Fibroblast of lung (primary cell): ENCODE measurements at places on chromosomes 2 and 18. TPM values are rescaled to one million over a fixed set of nuclear protein-coding genes. Genes with fewer than 3 reads are reported as not detected.

Gene ASPRV1
- polyA plus RNA-seq, result 0.08 and 0.10 TPM in 2 replicates

Gene FER1L5
- polyA plus RNA-seq, result 0.16 and 0.24 TPM in 2 replicates

Gene ANKRD62
- polyA plus RNA-seq, result not detected in 2 replicates

Gene B3GNT7
- 0.01 and 0.06 TPM in 2 replicates for polyA plus RNA-seq

Gene CRYGD
- polyA plus RNA-seq, result not detected in 2 replicates

Gene MYO1B
- polyA plus RNA-seq, result 91.0 and 194 TPM in 2 replicates

Gene CNGA3
- polyA plus RNA-seq, result 0.03 TPM in 1 of 2 replicates, not detected in the other

Gene CFAP221
- polyA plus RNA-seq, result 0.07 TPM in 1 of 2 replicates, not detected in the other

Gene PPP4R3B
- polyA plus RNA-seq, result 24.5 and 27.5 TPM in 2 replicates

DNA sequence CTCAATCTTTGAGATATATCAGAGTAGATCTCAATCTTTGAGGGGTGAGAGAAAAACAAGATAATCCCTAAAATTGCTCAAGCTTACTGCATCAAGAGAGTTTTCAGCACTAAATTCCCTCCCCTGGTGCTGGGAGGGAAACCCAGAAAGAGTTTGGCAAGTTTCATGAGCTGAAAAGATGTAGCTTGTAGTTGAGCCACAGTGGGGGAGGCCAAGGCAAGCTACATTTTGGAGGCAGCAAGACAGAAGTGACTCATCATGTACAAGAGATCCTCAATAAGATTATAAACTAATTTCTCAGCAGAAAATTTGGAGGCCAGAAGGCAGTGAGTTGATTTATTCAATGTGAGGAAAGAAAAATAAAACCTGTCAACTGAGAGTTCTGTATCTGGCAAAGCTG is 308.2 kb downstream of the PIEZO2 start:
- peak; percentile 79 for DNase-seq

GRCh38 chr18:23627321-23627720 is 35.4 kb downstream of the ANKRD29 start:
- DNase-seq, result peak; percentile 91

GRCh38 chr2:29433128-29433527 is 317.9 kb downstream of the CLIP4 start:
- DNase-seq, result no peak

DNA sequence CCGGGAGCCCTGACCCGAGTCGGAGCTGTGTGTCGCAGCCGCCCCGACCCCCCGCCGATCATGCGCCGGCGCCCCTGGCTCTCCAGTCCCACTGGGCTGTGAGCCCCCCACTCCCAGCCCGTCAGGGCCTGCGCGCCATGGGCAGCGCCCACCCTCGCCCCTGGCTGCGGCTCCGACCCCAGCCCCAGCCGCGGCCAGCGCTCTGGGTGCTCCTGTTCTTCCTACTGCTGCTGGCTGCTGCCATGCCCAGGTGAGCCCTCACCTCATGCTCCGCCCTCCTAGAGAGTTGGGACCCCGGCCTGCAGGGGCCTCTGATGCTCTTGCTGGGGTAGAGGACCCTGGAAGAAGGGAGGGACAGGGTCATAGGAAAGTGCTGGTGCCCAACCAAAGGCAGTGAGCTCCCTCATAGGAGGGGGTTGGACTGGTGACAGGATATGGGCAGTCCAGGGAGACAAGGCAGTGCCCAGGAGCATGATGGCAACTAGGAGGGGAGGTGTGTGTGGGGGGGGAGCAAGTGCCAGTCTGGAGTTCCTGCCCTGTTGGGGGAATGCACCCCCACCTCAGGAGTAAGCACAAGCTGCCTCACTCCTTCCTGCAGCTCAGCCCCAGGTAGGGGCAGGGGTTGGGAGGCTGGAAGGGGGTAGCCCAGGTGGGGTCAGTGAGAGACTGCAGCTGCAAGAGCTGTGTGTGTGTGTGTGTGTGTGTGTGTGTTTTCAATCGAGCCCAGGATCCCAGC is 375 bp downstream of the WNT10A start:
- DNase-seq, result no peak

- no peak for DNase-seq
Measured at GRCh38 chr2:52844701-52845423, 922.7 kb upstream of the CHAC2 start.

GRCh38 chr2:178114462-178114861 is 2.2 kb downstream of the RBM45 start:
- no peak for DNase-seq

DNA sequence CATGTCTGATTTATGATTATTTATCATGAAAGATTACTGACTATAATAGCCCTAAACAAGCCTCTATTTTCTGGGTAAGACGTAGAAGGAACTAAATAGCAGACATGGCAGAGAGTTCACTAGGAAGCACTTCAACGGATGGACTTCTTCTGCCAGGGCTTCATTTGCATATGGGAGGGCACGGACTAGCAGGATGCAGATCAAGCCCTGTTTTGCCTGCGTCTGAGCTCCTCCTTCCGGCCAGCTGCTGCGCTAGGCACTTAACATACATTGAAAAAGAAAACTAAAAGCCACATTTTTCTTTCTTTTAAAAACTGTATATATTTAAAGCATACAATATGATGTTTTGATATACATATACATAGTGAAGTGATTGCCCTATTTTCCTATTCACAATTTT is 340.0 kb upstream of the MEX3C start:
- DNase-seq, result peak; percentile 8

- peak; percentile 41 for DNase-seq
Measured at GRCh38 chr2:219664944-219665343, 37.5 kb downstream of the SLC4A3 start.

GRCh38 chr2:85547859-85548607 is 9.1 kb downstream of the MAT2A start:
- DNase-seq, result no peak

GRCh38 chr2:241692448-241692847 is 5.8 kb upstream of the DTYMK start:
- DNase-seq, result peak; percentile 62

DNA sequence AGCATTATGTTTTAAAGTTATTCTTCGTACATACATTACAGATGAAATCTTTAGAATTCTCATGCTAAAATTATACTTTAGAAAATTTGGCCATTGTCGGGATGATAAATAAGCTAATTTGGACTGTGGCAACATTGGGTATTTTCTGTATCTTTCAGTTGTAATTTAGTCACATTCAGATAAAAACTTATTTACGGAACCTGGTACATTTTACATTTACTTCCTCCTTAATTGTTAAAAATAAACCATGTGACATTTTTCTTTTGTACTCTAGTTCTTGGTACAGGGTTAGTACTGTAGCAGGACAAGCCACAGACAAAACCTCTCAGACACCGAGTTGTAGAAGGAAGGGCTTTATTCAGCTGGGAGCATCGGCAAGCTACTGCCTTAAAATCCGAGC is 4.2 kb downstream of the CNDP2 start:
- no peak for DNase-seq

GRCh38 chr2:129478902-129479517 is 500.5 kb upstream of the RAB6C start:
- no peak for DNase-seq

- DNase-seq, result no peak
Measured at GRCh38 chr2:138718405-138718804, 61.8 kb downstream of the NXPH2 start.

DNA sequence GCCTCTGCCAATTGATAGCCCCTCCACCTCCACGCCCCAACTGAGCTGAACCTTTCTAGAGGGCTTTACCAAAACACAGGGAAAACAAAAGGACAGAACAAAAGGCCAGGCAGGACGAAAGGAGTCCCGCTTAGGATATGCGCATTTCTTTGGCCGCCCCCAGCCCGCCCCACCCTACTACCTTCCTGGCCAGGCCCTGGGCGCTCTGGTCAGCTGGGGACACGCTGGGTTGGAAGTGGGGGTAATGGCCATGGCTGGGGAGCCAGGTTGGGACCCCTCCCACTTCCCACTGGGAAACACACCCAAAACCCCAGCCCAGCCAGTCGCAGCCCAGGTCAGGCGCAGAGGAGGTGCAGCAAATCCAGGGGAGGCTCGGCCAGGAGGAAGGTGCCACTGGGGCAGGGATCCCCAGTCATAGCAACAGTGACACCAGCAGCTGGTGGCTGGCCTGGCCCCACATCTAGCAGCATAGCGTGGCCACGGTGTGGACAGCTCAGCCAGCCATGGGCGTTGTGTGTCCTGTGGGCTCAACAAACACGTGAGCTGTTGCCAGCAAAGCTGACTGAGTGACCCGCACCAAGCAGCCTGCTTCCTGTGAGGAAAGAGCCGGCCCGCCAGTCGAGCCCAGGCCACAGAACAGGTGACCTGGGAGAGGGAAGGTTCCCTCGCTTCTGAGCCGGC is 24.6 kb upstream of the B3GNT7 start:
- no peak for DNase-seq

DNA sequence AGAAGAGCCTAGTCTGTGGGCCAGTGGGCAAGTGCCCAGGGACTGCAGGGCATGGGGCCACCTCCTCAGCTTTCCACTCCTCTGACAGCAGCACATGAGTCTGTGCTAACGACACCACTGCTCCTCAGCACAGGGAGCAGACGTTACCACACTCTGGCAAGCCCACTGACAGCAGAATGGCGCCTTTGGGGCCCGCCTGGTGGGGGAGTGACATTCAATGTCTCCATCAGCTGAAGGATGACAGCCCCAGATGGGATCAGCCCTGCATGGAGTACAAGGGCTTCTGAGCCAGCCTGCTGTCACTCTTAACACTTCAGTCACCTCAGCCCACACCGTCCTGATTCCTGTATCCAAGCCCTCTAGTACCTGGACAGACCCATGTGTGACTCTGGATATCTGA is 149.4 kb upstream of the SMAD2 start:
- DNase-seq, result no peak

DNA sequence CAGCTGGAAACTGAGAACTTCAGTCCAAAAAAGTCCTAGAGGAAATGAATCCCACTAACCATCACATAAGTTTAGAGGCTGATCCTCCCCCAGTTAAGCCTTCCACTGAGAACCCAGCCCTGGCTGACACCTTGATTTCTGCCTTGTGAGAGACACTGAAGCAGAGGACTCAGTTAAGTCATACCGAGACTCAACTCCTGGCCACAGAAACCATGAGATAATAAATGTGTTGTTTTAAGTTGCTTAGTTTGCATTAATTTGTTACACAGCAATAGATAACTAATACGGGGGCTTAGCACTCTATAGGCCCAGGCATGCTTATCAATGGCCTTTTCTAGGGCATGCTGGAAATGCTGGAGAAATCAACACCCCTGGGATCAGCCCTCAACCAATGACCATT is 3.4 kb upstream of the ADD2 start:
- DNase-seq, result no peak

DNA sequence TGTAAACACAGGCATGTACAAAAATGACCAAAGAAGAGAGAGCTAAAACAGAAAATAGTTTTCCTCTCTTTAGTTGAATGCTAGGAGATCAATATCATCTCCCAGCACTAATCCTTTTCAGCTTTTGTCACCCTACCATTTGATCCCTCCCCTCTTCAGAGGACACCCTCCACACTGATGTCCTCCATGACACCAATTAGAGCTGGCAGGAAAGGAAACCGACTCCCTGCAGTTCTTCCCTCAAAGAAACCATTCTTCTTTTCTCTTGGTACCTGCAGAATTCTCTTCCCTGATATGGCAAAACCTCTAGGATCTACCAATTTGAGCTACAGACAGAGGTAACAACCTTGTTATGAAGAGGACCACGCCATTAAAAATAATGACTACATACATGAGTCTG is 5.3 kb downstream of the EPB41L3 start:
- DNase-seq, result no peak

DNA sequence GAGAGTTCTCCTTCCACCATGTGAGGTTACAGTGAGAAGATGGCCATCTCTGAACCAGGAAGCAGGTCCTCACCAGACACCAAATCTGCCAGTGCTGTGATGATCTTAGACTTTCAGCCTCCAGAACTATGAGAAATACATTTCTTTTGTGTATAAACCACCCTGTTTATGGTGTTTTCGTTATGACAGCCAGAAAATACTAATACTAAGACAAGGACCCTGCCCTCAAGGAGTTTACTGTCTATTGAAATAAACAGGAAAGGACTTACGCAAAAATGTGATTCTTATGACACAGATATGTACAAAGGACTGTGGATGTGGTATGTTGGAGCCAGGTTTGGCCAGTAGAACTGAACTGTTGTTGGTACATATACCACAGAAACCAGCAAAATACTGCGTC is 184.3 kb downstream of the MCFD2 start:
- DNase-seq, result no peak

GRCh38 chr2:109637749-109638570 is 23.8 kb downstream of the SOWAHC start:
- DNase-seq, result no peak

- peak; percentile 29 for DNase-seq
Measured at GRCh38 chr18:23918395-23919032, 96.0 kb upstream of the TTC39C start.

DNA sequence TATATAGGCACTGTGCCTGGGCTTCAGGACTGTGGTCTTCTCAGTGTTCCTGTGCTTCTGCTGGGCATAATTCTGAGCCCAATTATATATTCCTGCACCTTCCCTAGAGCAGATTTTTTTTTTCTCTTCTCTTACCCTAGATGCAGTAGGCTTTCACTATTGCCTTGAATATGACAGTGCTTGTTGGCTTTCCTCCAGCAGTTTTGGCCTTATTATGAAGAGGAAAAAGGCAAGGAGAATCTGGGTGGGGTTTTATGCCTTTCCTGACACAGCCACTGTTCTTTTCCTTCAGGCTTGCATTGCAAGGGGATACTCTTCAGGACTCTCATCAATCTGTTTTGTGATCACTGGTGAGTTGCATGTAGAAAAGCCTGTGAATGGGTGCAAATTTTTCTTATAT is 221.9 kb upstream of the CELF4 start:
- no peak for DNase-seq

DNA sequence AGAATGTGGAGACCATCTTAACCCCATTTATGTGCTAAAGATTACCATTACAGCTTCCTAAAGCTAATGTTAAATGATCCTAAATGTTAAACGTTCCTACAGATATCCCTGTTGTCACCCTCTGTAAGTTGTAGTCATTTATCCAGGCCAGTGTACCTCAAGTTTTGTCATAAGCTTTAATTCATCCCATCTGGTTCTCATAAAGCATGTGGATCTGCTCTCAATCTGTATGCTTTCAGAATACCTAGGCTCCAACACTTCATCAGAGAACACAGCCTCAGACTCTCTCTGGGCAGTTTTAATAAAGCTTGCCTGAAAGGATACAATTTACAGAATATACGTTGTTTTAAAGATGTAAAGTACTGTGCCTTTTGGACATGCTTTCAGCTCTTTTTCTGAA is 4.2 kb upstream of the CCDC178 start:
- DNase-seq, result no peak

- no peak for DNase-seq
Measured at GRCh38 chr2:197460649-197461048, 7.3 kb downstream of the COQ10B start.

GRCh38 chr2:38037325-38037724 is 38.6 kb downstream of the CYP1B1 start:
- DNase-seq, result no peak

GRCh38 chr2:121197369-121198091 is 87.5 kb downstream of the TFCP2L1 start:
- DNase-seq, result peak; percentile 61

DNA sequence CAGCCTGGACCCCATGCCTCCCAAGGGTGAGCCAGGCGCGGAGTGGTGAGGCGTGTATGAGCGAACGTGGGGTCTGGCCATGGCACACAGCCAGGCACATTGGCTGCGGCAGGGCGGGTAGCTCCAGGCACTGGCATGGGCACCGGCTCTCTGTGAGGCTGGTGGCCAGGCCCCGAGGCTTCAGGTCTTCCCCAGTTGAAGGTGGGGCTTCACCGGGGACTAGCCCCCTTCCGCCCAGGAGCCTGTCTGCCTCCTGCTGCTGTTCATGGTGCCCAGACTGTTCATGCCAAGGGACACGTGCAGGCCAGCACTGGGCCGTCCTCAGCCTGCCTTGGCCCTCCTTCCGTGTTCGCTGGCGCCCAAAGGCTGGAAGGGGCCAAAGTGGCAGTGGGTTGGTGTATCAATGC is 26.8 kb downstream of the DDX1 start:
- DNase-seq, result no peak
